ENCODE measurements at places on chromosomes 7 and 10. TPM values are rescaled to one million over a fixed set of nuclear protein-coding genes. Genes with fewer than 3 reads are reported as not detected.

DNA sequence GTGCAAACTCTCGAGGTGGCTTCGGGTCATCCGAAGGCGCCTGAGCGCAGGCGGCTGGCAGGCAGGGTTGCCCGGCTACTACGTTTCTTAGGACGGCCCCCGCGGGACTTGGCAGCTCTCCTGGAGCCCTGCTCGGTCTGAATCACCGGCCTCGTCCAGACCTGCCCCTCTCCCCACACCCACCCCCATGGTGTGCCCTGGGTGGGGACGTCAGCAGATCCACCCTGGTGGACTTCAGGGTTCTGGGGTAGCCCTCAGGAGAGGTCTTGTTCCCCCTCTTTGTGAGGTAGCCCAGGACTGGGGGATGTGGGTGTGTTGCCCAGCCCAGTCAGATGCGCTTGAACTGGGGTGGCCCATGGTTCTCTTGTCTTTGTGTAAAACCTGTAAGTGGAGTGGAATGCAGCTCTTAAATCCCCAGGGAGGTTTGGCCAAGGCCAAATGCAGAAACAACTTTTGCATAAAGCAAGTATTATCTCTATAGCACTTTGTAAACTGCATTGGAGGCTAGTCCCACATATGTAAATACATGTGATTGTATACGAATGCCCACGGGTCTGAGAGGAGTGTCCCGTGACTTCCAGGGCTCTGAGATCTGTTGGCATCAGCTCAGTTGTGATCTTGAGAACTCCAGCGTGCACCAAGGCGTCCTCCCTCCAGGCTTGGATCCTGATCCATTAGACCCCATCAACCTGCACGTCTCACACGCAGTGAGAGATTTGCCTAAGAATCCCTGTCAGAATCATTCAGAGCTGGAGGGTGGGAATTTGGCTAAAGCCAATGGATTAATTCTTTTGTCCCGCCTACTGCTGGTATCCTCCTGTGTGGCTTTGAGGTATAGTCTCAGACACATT is 1.8 kb downstream of the PFKFB3 start:
- H3K27me3 ChIP-seq, result no peaks in the 10 kb centered on the region
- peak overlapping the region; percentile 97 for H3K27ac ChIP-seq
- H3K4me3 ChIP-seq, result peak overlapping the region; percentile 98
- H3K4me1 ChIP-seq, result peaks cover 38% of the 10 kb centered on the region
- no peaks in the 10 kb centered on the region for H3K36me3 ChIP-seq

DNA sequence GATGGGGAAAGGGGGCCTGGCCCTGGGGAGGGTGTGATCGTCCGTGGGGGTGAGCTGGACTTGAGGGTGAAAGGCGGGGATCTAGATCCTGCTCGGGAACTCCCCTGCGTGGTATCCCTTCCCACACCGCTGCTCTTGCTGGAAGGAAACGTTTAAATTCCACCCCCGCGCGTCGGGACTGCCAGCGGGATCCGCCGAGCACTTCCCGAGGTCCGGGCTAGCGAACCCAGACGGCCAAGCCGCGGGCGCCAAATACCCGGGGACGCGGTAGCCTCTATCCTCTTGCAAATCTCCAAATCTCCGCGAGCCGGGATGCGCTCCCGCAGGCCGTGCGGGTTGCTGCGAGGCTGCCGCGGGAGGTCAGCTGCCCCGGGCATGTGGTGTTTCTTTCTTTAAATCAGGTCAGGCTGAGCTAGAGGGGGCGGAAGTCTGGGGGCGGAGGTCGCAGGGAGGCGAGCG is 904 bp downstream of the NPTX2 start:
- peaks cover 9% of the 10 kb centered on the region for H3K27me3 ChIP-seq
- no peaks in the 10 kb centered on the region for H3K36me3 ChIP-seq
- peak overlapping the region; percentile 36 for H3K4me3 ChIP-seq
- peaks cover 7% of the 10 kb centered on the region for H3K4me1 ChIP-seq

DNA sequence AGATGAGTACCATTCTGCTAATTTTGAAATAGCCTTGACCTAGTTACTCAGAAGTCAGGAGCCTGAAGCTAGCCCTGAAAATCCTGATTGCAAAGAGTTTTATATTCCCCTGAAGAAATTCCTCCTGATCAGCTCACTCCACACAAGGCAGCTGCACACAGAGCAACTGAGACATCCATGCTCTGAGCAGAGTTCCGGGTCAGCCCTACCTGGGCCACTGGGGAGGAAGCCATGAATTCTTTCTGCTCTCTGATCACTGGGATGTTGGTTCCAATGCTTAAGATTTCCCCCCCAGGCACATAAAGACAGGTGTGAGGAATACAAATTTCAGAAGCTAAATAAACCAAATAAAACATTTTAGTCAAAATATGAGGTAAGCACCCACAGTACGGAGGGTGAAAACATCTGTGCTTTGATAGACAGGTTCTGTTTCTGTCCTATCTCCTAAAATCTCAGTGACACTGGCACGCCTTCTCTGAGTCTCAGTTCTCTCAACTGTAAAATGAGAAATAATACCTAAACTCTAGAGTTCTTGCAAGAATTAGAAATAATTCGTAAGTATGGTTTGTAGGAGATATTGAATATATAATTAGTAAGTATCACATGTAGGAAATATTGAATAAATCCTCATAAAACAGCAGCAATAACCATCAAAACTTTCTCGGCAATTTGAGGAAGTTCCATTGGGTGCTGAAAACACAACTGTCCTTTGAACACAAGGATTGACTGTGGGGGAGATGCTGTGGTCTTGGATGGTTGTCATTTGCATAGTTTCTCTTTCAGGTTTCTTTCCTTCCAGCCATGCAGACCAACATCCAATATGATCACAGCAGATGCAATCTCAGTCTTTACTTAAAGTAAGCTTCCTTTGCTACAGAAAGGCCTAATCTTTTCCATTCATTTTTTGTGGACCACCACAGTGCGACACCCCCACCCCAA is 133.0 kb upstream of the TNS3 start:
- no peaks in the 10 kb centered on the region for H3K36me3 ChIP-seq
- H3K27ac ChIP-seq, result no peak overlapping the region
- DNase-seq, result no peak
- no peaks in the 10 kb centered on the region for H3K4me1 ChIP-seq
- no peaks in the 10 kb centered on the region for H3K27me3 ChIP-seq

- no peaks in the 10 kb centered on the region for H3K4me1 ChIP-seq
- no peaks in the 10 kb centered on the region for H3K36me3 ChIP-seq
- no peaks in the 10 kb centered on the region for H3K27me3 ChIP-seq
- no peak overlapping the region for H3K4me3 ChIP-seq
- DNase-seq, result no peak
- no peak overlapping the region for H3K27ac ChIP-seq
These were observed 82.0 kb downstream of the PLPP4 start for GRCh38 chr10:120539076-120539475.

GRCh38 chr10:90806677-90807076 is 51.2 kb downstream of the HTR7 start:
- H3K36me3 ChIP-seq, result no peaks in the 10 kb centered on the region
- H3K27me3 ChIP-seq, result no peaks in the 10 kb centered on the region
- no peak overlapping the region for H3K4me3 ChIP-seq
- no peak overlapping the region for H3K27ac ChIP-seq

DNA sequence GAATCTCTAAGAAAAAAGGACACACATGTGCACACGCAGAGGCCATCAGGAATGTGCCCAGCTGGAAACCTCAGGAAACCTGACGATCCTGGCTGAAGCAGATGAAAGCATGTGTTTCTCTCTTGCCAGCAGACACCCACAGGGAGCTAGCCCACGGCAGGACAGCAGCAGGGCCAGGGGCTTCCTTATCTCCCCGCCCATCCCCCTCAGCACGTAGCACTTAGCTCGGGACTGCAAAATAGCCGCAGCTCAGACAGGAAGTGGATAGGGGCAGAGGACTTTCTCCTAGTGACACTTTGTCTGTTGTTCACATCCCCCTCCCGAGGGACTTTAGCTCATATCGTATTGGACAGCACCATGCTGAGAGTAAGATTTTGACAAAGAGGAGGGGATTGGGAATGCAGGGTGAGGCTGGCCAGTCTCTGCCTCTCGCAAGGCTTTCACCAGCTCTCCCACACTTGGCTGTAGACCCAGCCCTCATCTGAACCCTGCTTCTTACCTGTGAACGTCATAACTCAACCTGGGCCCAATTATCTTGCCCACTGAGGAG is 63.8 kb downstream of the MKI67 start:
- peaks cover 26% of the 10 kb centered on the region for H3K4me1 ChIP-seq
- no peaks in the 10 kb centered on the region for H3K27me3 ChIP-seq
- no peak overlapping the region for H3K4me3 ChIP-seq
- no peaks in the 10 kb centered on the region for H3K36me3 ChIP-seq
- no peak for DNase-seq

GRCh38 chr7:28732071-28732869 is 225.9 kb downstream of the TRIL start:
- no peak for DNase-seq
- H3K36me3 ChIP-seq, result no peaks in the 10 kb centered on the region
- H3K4me1 ChIP-seq, result peaks cover 22% of the 10 kb centered on the region
- H3K27me3 ChIP-seq, result no peaks in the 10 kb centered on the region

DNA sequence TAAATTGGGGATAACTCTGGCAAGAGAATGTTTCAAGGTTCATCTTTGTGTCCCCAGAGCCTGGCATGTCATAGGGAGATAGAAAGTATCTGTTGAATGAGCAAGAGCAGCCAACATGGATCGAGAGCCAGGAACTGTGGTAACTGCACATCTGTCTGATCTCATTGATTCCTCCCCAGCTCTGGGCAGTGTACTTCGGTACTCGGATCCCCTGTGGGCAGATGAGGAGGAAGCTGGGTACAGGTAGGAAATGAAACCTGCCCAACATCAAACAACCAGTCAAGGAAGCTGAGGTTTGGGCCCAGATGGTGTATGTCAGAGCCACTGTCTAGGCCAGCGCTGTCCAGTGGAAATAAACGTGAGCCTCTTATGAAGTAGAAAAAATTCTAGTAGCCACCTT is 76.4 kb downstream of the GRK5 start:
- H3K36me3 ChIP-seq, result no peaks in the 10 kb centered on the region
- no peak for DNase-seq
- peaks cover 79% of the 10 kb centered on the region for H3K4me1 ChIP-seq
- no peak overlapping the region for H3K27ac ChIP-seq

GRCh38 chr10:58544135-58544534 is 31.5 kb downstream of the BICC1 start:
- no peak overlapping the region for H3K27ac ChIP-seq
- H3K36me3 ChIP-seq, result no peaks in the 10 kb centered on the region
- no peaks in the 10 kb centered on the region for H3K4me1 ChIP-seq
- DNase-seq, result no peak

- no peak overlapping the region for H3K27ac ChIP-seq
- no peak overlapping the region for H3K4me3 ChIP-seq
- H3K36me3 ChIP-seq, result no peaks in the 10 kb centered on the region
- no peaks in the 10 kb centered on the region for H3K27me3 ChIP-seq
- no peak for DNase-seq
- no peaks in the 10 kb centered on the region for H3K4me1 ChIP-seq
These were observed 426.9 kb upstream of the PCDH15 start for GRCh38 chr10:55227967-55228366.

GRCh38 chr7:3464900-3465622 is 164.0 kb downstream of the SDK1 start:
- H3K36me3 ChIP-seq, result no peaks in the 10 kb centered on the region
- no peak for DNase-seq
- no peak overlapping the region for H3K27ac ChIP-seq
- H3K27me3 ChIP-seq, result no peaks in the 10 kb centered on the region
- no peak overlapping the region for H3K4me3 ChIP-seq
- H3K4me1 ChIP-seq, result peaks cover 7% of the 10 kb centered on the region

DNA sequence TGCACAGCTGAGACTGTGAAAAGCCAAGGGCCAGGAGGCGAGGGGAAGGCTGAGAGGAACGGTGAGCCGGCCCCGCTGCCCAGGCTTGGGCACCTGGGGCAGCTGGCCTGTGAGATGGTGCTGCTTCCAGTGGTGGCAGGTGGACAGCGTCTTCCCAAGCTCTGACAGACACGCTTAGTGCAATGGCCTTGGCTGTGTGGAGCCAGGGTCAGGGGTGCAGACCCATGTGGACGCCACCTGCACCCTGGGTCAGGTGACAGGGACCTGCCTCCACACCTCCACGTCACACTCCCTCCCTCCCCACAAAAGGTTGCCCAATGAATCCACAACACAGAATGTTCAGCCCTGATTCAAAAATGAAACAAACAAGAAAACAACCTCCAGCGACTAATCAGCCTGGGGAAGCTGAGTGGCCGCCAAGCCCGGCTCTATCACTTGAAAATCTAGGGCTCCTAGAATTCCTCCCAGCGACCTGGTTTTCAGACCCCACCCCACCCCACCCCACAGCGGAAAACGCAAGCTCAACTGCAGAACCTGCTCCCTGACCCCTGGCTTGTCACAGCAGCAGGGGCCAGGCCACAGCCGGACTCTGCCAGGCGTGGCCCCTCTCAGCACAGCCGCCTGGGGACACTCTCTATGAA is 54.3 kb downstream of the PRKAG2 start:
- no peak for DNase-seq
- H3K4me3 ChIP-seq, result no peak overlapping the region
- H3K27me3 ChIP-seq, result no peaks in the 10 kb centered on the region
- peaks cover 35% of the 10 kb centered on the region for H3K4me1 ChIP-seq

DNA sequence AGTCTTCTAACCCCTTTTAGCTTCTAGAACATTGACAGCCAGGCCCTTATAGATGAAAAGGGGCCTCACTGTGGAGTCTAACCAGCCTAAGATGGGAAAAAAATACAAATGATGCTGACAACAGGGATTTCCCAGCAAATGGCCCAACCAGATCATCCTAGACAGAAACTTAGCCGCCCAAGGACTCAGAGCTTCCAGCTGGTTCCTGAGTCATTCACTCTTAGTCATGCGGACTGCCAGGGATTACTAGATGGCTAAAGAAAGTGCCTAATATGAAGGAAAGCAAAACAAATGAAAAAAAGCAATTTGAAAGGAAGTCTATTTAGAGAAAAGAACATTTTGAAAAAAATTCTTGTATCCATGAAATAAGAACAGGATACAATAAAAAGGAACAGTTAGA is 23.7 kb downstream of the TSPAN14 start:
- no peak overlapping the region for H3K27ac ChIP-seq
- H3K4me3 ChIP-seq, result no peak overlapping the region
- no peak for DNase-seq

DNA sequence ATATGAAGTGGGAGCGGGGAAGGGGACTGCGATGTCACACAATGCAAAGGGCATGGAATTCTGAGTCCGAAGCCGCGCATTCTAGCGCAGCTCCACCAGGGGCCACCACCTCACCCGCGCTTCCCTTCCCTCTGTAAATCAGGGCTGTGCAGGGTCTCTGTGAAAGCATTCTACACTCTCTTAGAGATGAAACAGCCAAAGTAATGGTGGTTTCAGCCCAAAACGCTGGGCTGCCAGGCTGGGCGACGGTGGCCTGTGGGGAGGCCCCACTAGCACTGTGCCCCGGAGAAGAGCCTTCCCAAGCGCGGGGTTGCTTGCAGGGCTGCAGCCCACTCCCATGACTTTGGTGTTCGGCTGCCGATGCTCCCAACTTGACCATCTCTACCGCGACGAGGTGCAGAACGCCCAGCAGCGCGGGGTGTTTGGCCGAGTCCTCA is 11.4 kb downstream of the ATG9B start:
- H3K36me3 ChIP-seq, result no peaks in the 10 kb centered on the region
- peaks cover 48% of the 10 kb centered on the region for H3K4me1 ChIP-seq
- no peak overlapping the region for H3K27ac ChIP-seq
- no peak for DNase-seq
- no peaks in the 10 kb centered on the region for H3K27me3 ChIP-seq

The CFAP69 gene
- 2.7 TPM for total RNA-seq

The BICC1 gene
- 15.2 TPM for total RNA-seq

The UPK3B gene
- 2.7 TPM for total RNA-seq

The LAMB1 gene
- 152 TPM for total RNA-seq

The NUB1 gene
- 46.2 TPM for total RNA-seq

The PCLO gene
- total RNA-seq, result 10.8 TPM

The STEAP1B gene
- 8.8 TPM for total RNA-seq

Measured in vagina (tissue), 2 donors.